NCI-H187 (cell line): ENCODE measurements at places on chromosomes 7 and 10.

- DNase-seq, result no peak
These were observed 322.9 kb upstream of the AKR1E2 start for GRCh38 chr10:4503076-4503475.

DNA sequence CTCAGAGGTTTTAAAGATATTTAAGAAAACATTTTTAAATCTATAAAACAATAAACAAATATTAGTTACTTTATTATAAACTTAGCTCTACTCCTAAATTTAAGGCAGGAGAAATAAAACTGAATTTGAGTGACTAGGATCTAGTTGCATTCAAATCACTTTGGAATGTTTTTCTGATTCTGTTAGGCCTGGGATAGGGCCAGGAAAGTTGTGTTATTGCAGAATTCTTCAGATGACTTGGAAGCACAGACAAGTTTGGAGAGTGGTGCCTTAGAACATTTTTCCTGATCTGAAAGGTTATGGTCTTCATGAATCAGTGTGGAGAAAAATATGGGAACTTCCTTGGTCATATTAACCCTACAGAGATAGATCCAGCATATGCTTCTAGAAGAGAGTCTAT lies 15.6 kb upstream of the SLC25A13 start:
- DNase-seq, result no peak

DNA sequence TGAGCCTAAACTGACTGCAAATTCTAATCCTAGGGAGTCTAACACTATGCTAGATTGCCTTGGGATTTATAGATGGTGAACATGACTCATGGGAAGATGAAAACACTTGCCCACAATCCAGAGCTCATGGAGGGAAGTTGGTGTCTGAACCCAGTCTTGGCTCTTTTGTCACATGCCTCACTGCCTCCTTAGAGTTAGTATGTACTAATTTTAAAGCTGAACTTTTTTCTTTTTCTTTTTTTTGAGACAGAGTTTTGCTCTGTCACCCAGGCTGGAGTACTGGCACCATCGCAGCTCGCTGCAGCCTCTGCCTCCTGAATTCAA lies 14.4 kb downstream of the MRPL32 start:
- DNase-seq, result no peak

DNA sequence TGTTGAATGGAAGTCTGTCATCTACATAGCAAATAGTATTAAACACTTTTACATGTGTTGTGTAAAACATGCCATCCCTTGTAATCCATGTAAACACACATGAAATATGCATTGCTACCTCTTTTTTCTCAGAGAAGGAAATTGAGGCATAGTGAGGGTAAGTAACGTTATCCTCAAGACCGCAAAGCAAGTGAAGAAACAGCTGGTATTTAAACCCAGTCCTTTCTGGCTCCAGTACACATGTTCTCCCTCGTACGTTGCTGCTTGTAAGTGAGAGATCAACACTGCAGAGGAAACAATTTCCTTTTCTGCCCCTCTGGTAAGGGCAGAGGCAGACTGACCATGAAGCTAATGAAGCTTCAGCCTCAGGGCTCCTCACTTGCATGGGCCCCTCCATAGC lies 28.5 kb downstream of the MAP3K8 start:
- no peak for DNase-seq

GRCh38 chr7:22896917-22897316 lies 74.3 kb upstream of the TOMM7 start:
- DNase-seq, result no peak
